D341Med (cell line): ENCODE measurements at places on chromosomes 16 and 17.

- DNase-seq = no peak
Observed at GRCh38 chr17:5825717-5826330, 241.5 kb upstream of the NLRP1 start.

- DNase-seq = peak; percentile 36
Observed at GRCh38 chr17:39867880-39868553, at the start of gene ZPBP2. Gene ZPBP2, plus strand, starts transcription at chr17:39868202. Its CDS starts 153 bp downstream, at chr17:39868355.

- DNase-seq = peak; percentile 81
Observed at GRCh38 chr17:7833795-7834541, at the start of gene KDM6B. Gene KDM6B, plus strand, starts transcription at chr17:7834217. Its CDS starts 11,338 bp downstream, at chr17:7845555.

DNA sequence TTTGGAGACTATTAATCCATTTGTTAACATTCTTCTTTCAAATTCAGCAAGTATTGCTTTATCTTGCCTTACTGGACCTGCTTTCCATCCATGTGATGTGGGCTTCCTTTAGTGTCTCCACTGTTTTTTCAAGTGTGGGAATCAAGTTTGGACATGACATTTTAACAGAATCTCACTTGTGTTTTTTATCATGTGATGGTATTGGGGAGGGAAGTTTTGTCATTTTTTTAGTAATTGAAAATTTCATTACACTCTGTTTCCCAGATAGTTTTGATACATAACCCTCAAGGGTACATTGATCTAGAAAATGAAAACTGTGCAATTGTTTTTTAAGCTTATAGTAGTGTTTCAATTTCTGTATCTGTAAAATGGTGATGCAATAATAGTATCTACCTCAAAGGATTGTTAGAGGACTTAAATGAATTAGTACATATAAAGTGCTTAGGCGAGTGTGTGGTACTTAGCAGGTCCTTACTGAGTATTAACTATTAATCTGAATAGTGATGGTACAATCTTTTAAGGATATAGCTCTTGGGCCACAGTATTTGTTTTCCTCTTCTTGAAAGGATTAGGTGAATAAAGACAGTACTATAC is 27.3 kb downstream of the AATF start:
- DNase-seq = no peak

- DNase-seq = no peak
Observed at GRCh38 chr17:12877953-12878669, 88.8 kb downstream of the ARHGAP44 start.
